Smooth muscle cell of the brain vasculature (primary cell): ENCODE measurements at places on chromosomes 5 and 9.

DNA sequence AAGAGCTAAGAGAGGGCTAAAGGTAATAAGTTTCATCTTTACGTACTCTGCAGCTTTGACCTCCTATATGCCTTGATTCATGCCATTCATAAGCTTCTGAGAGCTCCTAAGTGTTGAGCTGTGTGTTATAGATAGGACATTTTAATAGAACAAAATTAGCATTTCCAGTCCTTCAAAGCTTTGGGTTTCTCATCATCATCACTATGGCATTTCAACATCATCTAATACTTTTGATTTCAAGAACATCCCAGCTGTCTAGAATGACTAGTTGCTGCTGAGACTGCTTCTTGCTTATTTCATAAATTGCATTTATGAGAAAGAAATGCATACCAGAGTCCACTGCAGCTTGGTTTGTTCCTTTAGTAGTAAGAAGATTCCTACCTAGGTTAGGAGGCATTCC lies 201.7 kb downstream of the SGCD start:
- no peak for DNase-seq

DNA sequence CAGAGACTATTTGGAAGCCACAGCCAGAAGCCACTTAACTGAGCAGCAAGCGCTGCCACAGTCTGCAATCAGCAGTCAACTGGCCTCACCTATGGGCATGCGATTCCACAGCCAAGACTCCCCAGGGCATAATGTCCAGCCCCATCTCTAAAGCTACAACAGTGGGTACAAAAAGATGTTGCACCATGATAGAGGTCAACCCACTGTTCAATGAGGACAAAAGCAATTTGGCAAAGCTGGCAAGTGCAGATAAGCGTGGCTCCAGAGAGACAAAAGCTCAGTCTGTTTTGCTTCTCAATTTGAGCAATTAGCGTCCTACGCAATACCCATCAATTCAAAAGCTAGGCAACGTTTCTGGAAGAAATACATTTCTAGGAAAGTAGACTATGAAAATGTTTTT lies 3.2 kb downstream of the TAS2R1 start:
- DNase-seq: no peak

- DNase-seq: no peak
These were observed 27.5 kb upstream of the BOD1 start for GRCh38 chr5:173643964-173644363.

DNA sequence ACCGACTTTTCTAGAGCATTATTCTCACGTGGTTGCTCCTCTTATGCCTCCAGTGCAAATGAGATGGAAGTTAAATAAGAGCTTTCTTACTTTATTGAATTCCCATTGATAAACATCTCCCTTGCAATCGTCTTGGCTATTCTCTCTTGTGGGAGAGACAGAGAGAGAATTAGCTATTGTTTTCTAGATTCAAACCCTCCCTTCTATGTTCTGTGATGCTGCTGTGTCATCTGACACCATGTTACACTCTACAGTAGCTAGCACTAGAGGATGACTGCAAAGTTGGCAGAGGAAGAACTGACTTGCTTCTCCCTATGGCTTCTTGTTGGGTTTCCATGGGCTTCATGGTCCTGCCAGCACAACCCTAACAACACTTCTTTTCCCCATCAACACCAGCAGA lies 134.6 kb upstream of the RANBP3L start:
- no peak for DNase-seq

GRCh38 chr5:144485540-144485939 lies 314.9 kb downstream of the KCTD16 start:
- DNase-seq: no peak

GRCh38 chr5:124252191-124252638 lies 494.2 kb downstream of the ZNF608 start:
- no peak for DNase-seq

- no peak for DNase-seq
These were observed 10.5 kb downstream of the IL12B start for GRCh38 chr5:159319832-159320231.

DNA sequence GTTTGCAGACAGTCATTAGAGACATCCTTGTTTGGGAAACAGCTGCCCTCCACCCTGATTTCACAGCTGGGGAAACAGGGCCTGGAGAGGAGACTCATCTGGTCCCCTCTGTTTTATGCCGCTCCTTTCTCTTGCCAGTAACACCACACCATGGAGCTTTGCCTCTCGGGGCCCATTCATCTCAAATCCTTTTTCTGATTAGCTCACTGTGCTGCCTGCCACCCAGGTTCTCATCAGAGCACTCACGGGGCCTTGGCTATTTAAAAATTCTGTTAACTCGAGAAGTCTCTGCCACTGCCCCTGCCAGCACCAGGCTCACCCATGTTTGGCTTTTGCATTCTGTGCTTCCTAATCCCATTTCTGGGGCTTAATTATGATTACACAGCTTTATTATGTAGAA lies 36.8 kb upstream of the C5orf58 start:
- DNase-seq: no peak

GRCh38 chr9:109846776-109847175 lies 66.8 kb downstream of the PALM2AKAP2 start:
- DNase-seq: no peak

DNA sequence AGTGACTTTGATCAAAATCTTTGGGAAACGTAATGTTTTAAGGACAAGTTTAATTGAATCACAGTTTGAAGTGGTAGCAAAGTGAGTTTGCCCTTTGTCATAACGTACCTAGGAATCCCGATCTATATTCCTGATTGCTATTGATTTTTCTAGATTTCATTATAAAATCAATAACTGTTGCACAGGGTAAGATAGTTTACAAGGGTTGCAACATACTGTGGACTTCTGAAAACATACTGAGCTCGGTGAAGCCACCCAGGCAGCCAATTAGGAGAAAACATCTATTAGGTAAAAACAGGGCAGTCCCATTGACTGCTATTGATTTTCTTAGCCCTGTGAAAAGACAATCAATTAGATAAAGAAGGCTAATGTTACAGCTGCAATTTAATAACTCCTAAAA lies 659.9 kb downstream of the ISL1 start:
- no peak for DNase-seq

DNA sequence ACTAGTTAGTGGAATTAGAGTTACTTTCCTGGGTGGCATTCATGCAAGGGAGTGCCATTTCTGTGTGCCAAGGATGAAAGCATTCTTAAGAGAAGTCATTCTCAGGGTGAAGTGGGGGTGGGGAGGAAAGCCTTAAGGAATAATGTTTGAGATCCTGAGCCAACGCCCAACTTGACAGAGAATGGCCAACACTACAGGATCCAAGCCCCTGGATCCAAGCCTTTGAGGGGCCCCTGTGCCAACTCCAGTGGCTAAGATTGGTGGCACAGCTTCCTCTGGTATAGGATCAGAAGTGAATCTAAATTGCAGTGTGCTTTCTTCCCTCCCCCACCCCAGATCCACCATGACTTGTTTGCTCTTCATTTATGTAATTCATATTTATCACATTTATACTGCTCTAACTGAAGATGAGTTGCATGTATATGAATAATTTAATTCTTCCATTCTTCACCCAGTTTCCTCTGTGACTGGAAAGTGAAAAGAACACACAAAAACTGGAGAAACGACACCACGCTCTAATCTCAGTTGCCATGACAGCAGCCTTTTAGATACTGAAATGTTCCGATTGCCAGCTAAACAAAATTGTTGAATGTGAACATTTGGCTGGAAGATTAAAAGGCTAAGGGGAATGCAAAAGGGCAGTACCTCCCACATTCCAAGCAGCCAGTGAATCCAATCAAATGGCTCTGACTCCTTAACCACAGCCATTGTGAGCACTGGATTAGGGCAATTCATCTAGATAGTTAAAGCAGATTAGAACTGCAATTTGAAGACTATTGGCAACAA lies 4.5 kb downstream of the ZNF608 start:
- no peak for DNase-seq

DNA sequence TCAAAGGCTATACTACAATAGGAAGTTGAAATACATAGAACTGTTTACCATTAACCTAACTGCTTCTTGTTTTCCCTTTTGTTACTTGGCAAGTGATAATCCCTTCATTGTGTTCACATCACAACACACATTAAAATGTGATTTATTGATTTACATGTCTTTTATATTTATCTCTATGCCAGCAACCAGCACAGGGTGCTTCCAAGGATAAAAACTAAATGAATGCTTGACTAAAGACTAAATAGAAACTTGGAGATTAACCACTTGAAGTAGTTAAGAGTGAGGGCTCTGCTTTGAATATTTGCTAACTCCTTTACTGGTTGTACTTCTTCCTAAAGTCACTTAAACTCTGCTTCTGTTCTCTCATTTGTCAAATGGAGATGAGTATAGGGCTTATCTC lies 1730.6 kb downstream of the EFNA5 start:
- no peak for DNase-seq

- DNase-seq: no peak
These were observed 11.9 kb downstream of the CAPSL start for GRCh38 chr5:35926389-35927051.

DNA sequence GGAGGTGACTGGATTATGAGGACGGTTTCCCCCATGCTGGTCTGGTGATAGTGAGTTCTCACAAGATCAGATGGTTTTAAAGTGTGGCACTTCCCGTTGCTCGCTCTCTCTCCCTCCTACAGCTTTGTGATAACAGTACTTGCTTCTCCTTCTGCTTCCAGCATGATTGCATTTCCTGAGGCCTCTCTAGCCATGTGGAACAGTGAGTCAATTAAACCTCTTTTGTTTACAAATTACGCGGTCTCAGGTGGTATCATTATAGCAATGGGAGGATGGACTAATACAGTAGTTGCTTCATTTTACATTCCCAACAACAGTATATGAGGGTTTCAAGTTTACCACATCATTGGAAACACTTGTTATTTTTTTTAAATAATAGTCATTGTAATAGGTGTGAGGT lies 937.3 kb upstream of the ARRDC3 start:
- DNase-seq: no peak

DNA sequence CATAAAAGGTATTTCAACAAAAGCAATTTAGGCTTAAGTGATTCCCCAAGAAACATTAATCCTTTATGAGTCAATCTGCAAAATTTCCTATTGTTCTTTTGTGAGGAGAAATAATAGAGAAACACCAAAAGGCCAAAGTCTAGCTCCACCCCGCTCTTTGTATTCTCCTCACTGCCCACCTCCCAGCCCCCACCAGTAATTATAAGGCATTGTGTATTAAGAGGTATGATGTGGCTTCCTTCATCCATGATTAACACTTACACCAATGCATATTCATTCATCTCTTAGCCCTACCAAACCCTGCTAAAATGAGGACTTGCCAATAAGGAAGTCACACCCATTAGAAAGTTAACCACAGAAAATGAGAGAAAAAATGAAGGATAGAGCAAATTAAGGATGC lies 105.3 kb upstream of the SPATA31D4 start:
- DNase-seq: no peak
